ENCODE measurements at places on chromosomes 1 and 21.

DNA sequence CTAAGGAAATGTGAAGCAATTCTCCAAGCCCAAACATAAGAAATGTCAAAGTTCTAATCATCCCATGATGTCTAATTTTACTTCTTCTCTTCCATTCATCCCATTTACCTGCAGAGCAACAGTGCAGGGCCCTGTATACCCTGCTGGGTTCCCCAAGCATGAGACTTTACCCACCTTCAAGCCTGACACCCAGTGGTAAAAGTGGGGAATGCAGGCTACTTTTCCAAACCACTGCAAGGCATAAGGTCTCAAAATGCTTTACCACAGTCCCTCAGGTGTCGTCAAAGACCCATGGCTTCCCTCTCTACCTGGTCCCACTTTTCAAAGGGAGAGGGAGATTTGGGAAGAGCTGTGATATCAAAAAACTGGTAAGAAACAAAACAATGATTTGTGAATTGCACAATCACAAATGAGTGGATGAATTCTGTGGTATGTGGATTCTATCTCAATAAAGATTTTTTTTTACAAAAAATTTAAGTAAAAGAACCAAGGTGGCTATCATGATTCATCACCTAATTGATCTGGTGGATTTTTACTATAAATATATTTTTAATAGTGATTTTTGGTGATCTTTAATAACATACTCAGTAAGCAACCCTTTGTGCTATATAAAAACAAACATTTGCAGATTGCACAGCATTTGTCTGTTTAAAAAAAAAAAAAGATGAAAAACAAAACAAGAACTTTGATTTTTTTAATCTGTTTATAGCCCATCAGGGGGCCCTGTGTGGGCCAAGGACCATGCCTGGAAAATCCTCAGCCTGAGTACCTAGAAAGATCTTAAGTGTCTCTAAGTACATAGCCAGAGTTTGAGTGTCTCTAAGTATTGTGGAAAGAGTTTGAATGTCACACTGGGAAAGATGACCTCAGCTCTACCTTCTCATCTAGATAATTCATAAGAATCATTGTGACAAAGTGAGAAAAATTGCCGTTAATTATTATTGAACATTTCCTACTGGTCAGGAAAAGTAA, 73.1 kb upstream of the GJB5 start:
- peak; percentile 85 for DNase-seq

- DNase-seq, result no peak
Measured at GRCh38 chr1:79281442-79281841, 274.9 kb upstream of the ADGRL4 start.

- no peak for DNase-seq
Measured at GRCh38 chr1:242813490-242814091, 289.1 kb upstream of the PLD5 start.

GRCh38 chr1:178337091-178337706, 159.6 kb downstream of the CLEC20A start:
- no peak for DNase-seq

All from NT2/D1 (cell line).